ENCODE measurements at places on chromosomes 13 and 19. TPM values are rescaled to one million over a fixed set of nuclear protein-coding genes. Genes with fewer than 3 reads are reported as not detected.

Gene ZNF548
- 22.1 TPM for total RNA-seq

Gene PRDX2
- 672 TPM for total RNA-seq

Gene ZNF793
- total RNA-seq: 17.7 TPM

Gene NLRP11
- not detected for total RNA-seq

Gene ARL11
- total RNA-seq: not detected

Gene UQCRFS1
- 34.8 TPM for total RNA-seq

DNA sequence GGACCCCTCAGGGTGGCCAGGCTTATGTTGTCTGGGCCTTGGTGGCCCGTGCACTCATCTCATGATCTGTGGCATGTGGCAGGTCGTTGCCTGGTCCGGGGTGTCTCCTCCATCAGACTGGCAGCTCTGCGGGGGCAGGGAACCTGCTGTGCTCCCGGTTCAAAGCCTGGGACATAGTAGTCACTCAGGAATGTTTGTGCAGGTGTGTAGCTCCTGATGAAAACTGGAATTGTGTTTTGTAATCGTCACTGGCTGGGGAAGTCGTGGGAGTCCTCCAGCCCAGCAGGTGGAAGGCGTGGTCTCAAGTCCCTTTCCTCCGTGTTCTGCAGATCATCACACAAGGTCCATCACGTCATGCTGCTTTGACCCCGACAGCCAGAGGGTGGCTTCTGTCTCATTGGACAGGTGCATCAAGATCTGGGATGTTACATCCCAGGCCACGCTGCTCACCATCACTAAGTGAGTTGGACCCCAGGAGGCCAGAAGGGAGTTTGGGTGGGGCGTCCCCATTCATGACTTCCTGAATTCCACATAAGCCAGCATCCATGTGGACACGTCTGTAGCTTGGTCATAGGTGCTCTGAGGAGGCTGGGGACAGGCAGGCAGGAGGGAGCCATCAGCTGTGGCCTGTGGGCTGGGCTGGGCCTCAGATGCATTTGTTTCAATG is 19.1 kb downstream of the WDR88 start:
- H3K4me3 ChIP-seq: no peak overlapping the region
- H3K36me3 ChIP-seq: no peaks in the 10 kb centered on the region
- H3K4me1 ChIP-seq: no peaks in the 10 kb centered on the region
- no peaks in the 10 kb centered on the region for H3K27me3 ChIP-seq
- DNase-seq: no peak

GRCh38 chr19:19514881-19515641 is at the start of gene TSSK6:
Gene TSSK6 (minus strand): TSS chr19:19515548. CDS start chr19:19515427, 121 bp downstream.
- peaks cover 8% of the 10 kb centered on the region for H3K36me3 ChIP-seq
- H3K27ac ChIP-seq: peak within 1 kb of the TSS; percentile 90
- peaks cover 10% of the 10 kb centered on the region for H3K4me1 ChIP-seq
- no peak for DNase-seq

DNA sequence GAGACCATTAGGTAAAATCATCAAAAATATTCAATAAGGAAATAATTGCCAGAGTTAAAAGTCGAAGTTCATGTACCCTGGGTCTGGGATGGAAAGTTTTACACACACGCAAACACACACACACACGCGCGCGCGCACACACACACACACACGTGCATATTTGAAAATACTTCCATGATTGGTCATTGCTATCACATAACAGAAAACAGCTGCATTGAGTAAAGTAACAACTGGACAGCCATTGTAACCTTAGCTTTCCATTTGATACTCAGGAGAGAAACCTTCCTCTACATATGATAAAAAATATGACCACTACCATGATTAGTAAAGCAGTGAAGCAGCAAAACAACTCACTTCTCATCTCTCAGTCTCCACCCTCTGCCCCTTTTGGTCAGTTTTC is 490.0 kb upstream of the SGCG start:
- no peak overlapping the region for H3K4me3 ChIP-seq
- H3K36me3 ChIP-seq: peaks cover 9% of the 10 kb centered on the region
- no peak overlapping the region for H3K27ac ChIP-seq
- no peaks in the 10 kb centered on the region for H3K4me1 ChIP-seq

GRCh38 chr13:48660361-48661076 is 6.8 kb downstream of the CYSLTR2 start:
- H3K4me3 ChIP-seq: no peak overlapping the region
- no peaks in the 10 kb centered on the region for H3K27me3 ChIP-seq
- peaks cover 3% of the 10 kb centered on the region for H3K36me3 ChIP-seq
- H3K4me1 ChIP-seq: peaks cover 7% of the 10 kb centered on the region
- no peak overlapping the region for H3K27ac ChIP-seq
- no peak for DNase-seq

GRCh38 chr13:99301056-99301838 is 6.0 kb downstream of the GPR183 start:
- no peak overlapping the region for H3K27ac ChIP-seq
- no peak overlapping the region for H3K4me3 ChIP-seq
- H3K36me3 ChIP-seq: no peaks in the 10 kb centered on the region
- peaks cover 2% of the 10 kb centered on the region for H3K4me1 ChIP-seq

DNA sequence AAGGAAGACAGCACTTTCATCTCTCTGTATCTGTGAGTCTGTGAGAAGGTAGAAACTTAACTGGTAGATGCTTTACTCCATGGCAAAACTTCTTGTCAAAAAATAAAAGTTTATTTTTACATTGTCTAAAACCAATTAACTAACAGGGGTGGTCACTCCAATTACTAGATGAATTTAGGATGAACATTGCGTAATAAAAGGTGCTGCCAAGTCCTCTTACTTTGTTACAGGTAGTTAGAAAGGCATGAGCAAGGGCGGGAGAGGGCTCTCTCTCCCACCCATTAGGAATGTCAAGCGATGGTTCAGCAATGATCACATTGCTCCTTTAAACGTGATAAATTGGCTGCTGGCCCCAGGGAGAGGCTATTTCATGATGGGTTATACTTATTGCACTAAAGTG is 512.3 kb downstream of the SLITRK5 start:
- no peak overlapping the region for H3K27ac ChIP-seq
- no peaks in the 10 kb centered on the region for H3K27me3 ChIP-seq
- no peak for DNase-seq
- no peaks in the 10 kb centered on the region for H3K4me1 ChIP-seq

DNA sequence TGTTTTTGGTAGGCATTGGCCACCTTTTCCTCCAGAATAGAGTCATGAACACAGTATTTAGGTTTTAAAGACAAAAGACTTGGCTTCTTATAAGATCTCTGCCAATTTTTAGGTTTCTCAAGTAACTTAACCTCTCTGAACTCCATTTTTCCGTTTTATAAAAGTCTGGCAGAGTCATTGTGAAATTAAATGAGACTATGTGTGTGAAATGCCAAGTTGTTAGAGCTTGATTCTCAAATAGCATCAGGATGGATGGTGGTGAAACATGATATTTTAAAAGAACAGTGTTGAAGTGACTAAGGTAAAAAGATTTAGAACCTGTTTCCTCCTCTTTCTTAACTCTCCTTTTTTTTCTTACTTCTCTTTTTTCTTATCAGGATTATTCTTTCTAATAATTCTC is 617.7 kb upstream of the SLITRK1 start:
- H3K36me3 ChIP-seq: no peaks in the 10 kb centered on the region
- no peak overlapping the region for H3K4me3 ChIP-seq
- H3K4me1 ChIP-seq: no peaks in the 10 kb centered on the region
- no peaks in the 10 kb centered on the region for H3K27me3 ChIP-seq
- no peak for DNase-seq

DNA sequence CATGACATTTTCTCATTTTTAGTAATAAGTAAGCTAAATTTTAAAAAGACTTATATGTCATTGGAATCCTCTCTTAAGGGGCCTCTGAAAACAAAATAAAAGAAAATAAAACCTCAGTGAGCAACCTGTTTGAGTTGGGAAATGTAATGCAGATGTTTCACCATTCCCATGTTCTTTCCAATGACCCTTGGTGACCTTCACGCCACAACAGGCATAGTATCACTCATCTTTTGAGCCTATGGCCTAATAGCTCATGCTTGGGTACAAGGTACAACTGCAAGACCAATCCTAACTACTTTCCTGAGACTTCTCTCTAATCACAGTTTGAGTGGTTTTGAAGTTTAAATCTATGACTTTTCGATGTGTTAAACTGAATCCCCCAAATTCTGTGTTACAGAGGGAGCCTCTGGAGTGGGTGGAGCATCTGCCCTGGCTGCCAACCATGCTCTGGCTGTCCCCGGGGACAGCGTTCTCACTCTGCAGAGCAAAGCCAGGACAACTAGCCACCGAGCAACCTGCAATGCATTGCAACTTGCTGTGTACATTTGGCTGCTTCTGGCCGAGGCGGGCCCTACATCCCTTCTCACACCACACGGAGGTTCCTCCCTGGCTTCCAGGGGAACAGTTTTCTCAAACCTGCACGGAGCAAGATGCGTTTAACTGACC is 307.9 kb upstream of the MAB21L1 start:
- no peak overlapping the region for H3K4me3 ChIP-seq
- no peak overlapping the region for H3K27ac ChIP-seq
- no peaks in the 10 kb centered on the region for H3K36me3 ChIP-seq
- no peaks in the 10 kb centered on the region for H3K27me3 ChIP-seq
- no peak for DNase-seq
- H3K4me1 ChIP-seq: peaks cover 9% of the 10 kb centered on the region

GRCh38 chr19:39936020-39936419 is 1.6 kb upstream of the FCGBP start:
- H3K36me3 ChIP-seq: no peaks in the 10 kb centered on the region
- DNase-seq: no peak
- H3K4me1 ChIP-seq: no peaks in the 10 kb centered on the region
- peak overlapping the region; percentile 14 for H3K27ac ChIP-seq
- peaks cover 9% of the 10 kb centered on the region for H3K27me3 ChIP-seq
- no peak overlapping the region for H3K4me3 ChIP-seq

- no peak overlapping the region for H3K4me3 ChIP-seq
- H3K4me1 ChIP-seq: peaks cover 7% of the 10 kb centered on the region
- peaks cover 4% of the 10 kb centered on the region for H3K36me3 ChIP-seq
- no peak overlapping the region for H3K27ac ChIP-seq
- H3K27me3 ChIP-seq: no peaks in the 10 kb centered on the region
Observed at GRCh38 chr13:48661107-48661506, 7.4 kb downstream of the CYSLTR2 start.

GRCh38 chr19:49570997-49571676 is 9.2 kb downstream of the NOSIP start:
- H3K27ac ChIP-seq: no peak overlapping the region
- no peak for DNase-seq
- no peaks in the 10 kb centered on the region for H3K36me3 ChIP-seq
- H3K4me1 ChIP-seq: peaks cover 14% of the 10 kb centered on the region
- no peaks in the 10 kb centered on the region for H3K27me3 ChIP-seq

DNA sequence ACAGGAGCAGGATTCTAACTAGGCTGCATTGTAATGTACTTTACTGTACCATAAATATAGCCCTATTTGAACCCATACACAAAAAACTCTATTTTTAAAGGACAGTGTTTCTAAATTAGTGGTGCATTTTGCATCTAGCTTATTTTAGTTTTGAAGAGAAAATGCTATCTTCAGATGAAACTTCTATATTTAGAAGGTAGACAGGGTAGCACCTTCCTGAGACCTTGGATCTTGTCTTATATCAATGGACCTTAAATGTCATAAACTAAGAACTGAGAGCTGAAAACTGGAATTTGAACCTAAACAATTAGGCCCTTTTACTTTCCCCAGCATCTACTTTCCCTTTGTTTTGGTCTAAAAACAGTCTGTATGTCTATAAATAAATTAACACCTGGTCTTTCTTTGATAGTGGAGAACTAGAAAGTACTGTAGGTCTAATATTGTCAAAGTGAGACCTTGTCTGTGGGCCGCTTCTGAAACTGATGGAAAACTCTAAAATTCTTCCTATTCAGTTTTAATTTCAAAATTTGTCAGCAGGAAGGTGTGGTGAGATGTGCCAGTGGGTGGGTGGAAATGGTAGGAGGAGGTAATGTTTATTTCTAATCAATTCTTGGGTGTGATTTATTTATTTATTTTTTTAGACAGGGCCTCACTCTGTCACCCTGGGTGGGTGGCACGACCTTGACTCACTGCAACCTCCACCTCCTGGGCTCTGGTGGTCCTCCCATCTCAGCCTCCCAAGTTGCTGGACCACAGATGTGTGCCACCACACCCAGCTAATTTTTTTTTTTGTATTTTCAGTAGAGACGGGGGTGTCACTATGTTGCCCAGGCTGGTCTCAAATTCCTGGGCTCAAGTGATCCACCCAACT is 10.1 kb downstream of the COG3 start:
- H3K36me3 ChIP-seq: peaks cover 2% of the 10 kb centered on the region
- no peak overlapping the region for H3K4me3 ChIP-seq
- H3K4me1 ChIP-seq: no peaks in the 10 kb centered on the region
- no peak for DNase-seq
- no peaks in the 10 kb centered on the region for H3K27me3 ChIP-seq

- peaks cover 64% of the 10 kb centered on the region for H3K4me1 ChIP-seq
- H3K4me3 ChIP-seq: no peak overlapping the region
- H3K27ac ChIP-seq: no peak overlapping the region
- H3K27me3 ChIP-seq: no peaks in the 10 kb centered on the region
- DNase-seq: no peak
- no peaks in the 10 kb centered on the region for H3K36me3 ChIP-seq
Observed at GRCh38 chr13:40370661-40371060, 295.8 kb downstream of the FOXO1 start.

- H3K27ac ChIP-seq: peak overlapping the region; percentile 8
- H3K27me3 ChIP-seq: no peaks in the 10 kb centered on the region
- no peak for DNase-seq
- H3K36me3 ChIP-seq: no peaks in the 10 kb centered on the region
Observed at GRCh38 chr13:74555651-74556420, 421.6 kb upstream of the KLF12 start.

DNA sequence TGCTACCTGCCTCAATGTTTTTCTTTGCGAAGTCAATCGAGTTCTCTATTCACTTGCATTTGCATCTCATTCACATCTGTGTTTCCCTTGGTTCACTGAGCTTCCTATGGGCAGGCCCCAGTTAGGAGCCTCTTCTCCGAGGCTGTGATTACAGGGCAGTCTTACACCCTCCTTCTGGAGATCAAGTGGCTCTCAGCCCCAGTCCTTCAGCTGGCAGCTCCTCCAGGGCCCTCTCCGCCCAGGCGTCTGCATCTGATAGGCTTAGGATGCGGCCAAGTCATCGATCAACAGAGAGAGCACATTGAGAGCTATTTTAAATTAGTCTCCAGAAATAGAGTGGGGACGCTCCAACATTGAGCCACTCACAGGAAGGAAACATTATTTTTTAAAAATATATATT is 44.2 kb downstream of the MBNL2 start:
- H3K4me1 ChIP-seq: peaks cover 55% of the 10 kb centered on the region
- no peak overlapping the region for H3K4me3 ChIP-seq
- no peak overlapping the region for H3K27ac ChIP-seq
- peaks cover 5% of the 10 kb centered on the region for H3K36me3 ChIP-seq

DNA sequence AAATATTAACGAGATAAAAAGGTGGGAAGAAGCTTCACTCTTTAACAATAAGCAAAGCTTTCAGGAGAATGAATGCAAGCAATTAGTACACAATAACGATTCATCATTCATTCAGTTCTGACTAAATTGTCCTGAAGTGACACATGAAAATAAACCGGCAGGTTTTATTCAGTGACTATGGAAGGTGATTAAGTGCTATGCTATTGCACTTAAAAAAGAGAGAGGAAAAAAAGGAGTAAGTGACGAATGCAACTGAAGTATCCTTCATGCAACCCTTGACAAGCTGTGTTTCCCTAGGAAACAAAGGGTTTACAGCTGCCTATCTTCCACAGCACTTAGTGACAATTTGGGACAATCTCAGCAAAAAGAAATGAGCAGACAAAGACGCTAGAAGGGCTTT is 1.4 kb downstream of the LIG4 start:
- H3K27ac ChIP-seq: no peak overlapping the region
- H3K36me3 ChIP-seq: peaks cover 18% of the 10 kb centered on the region
- H3K27me3 ChIP-seq: no peaks in the 10 kb centered on the region
- peaks cover 24% of the 10 kb centered on the region for H3K4me1 ChIP-seq
- no peak for DNase-seq
- H3K4me3 ChIP-seq: peak overlapping the region; percentile 81

All from neural crest cell (in vitro differentiated cells).